ENCODE measurements at places on chromosomes 7 and 10.

DNA sequence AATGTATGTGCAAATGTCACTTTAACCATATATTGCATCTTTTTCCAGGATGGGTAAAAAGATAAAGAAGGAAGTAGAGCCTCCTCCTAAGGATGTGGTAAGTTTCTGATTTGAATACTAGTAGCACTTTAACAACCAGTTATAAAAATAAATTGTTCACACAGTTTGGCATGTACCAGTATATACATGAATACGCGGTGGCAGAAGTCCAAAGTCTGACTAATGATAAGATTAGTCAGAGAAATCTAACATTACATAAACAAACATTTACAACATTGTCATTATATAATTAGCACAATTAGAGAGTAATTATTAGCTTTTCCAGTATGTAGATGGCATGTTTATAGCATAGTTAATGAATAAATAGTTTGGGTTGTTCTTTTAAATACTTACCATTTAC lies 4.1 kb downstream of the ARMC3 start:
- DNase-seq = no peak

- no peak for DNase-seq
These were observed 719.5 kb downstream of the LRMDA start for GRCh38 chr10:76150876-76151288.

- no peak for DNase-seq
These were observed 81.0 kb downstream of the TMEM270 start for GRCh38 chr7:73941836-73942551.

- peak; percentile 82 for DNase-seq
These were observed 10.4 kb upstream of the CLCN1 start for GRCh38 chr7:143305423-143306070.

GRCh38 chr7:106365252-106366005 lies 80.6 kb upstream of the NAMPT start:
- no peak for DNase-seq

GRCh38 chr10:101464599-101464998 lies 110.6 kb downstream of the BTRC start:
- DNase-seq = no peak

DNA sequence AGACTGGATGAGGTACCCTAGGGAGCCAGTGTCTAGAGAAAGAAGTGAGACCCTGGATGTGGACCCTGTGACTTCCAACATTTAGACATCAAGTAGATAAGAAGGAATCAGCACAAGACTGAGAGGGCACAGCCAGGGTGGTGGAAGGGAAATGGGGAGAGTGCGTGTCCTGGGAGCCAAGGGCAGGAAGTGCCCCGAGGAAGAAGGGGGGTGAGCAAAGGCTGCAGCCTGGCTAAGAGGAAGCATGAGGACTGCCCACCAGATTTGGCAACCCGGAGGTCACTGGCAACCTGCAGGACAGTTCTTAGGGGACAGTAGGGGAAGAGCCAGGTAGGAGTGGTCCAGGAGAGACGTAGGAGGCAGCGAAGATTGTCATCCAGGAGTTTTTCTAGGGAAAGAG lies 14.8 kb downstream of the COL13A1 start:
- no peak for DNase-seq

- DNase-seq = no peak
These were observed 351.6 kb upstream of the ZMIZ1 start for GRCh38 chr10:78717200-78717599.

GRCh38 chr10:72267381-72267780 lies 6.3 kb upstream of the DDIT4 start:
- no peak for DNase-seq

GRCh38 chr10:15137636-15138035 lies 30.9 kb downstream of the NMT2 start:
- no peak for DNase-seq

- DNase-seq = no peak
These were observed 32.5 kb downstream of the PDE1C start for GRCh38 chr7:32037650-32038198.

- no peak for DNase-seq
These were observed 166.7 kb upstream of the BET1 start for GRCh38 chr7:94170836-94171235.

DNA sequence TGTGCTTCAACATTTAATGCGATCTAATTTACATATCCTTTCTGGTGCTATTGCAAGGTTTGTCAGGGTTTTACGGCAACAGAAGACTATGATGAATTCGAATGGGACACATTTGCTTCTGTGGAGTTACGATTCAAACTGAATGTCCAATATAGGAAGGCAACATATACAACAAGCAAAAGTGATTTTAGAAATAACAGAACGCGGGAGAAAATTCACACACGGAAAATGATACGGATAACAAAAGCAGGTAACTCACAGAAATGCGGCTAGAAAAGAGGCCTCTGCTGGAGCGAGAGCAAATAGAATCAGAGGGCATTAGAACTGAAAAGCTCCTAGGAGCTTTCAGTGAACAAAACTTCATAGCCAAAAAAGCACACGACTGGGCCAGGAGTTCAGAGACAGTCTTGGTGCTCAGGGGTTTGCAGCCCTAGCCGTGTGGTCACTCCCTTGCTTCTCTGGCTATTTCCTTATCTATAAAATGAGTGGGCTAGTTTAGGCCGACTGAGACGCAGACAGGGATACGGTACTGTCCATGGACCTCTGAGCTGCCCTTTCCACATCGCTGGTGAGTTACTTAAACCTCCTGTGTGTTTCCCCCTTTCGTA lies 557 bp upstream of the TAX1BP1 start:
- no peak for DNase-seq

DNA sequence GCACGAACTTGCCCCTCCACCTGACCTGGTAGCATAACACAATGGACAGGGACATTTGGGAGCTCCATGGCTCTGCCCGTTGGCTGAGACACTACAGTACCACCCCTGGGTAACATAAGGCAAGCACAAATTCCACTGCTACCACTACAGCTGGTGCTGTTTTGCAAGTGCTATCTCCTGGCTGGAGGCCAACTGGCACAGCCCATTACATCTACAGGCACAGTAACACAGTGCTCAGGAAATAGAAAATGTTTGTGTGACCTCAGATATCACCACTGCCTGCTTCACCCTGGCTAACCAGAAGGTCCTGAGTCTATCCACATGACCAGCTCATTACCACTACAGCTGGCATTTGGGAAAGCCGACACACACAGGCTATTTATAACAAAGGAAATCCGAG lies 631.1 kb upstream of the MBL2 start:
- DNase-seq = no peak

- DNase-seq = no peak
These were observed 23.2 kb downstream of the WAC start for GRCh38 chr10:28556142-28556541.

- DNase-seq = no peak
These were observed 80.2 kb downstream of the RHOBTB1 start for GRCh38 chr10:60863796-60864195.

- peak; percentile 33 for DNase-seq
These were observed 124.3 kb downstream of the ACTR3B start for GRCh38 chr7:152883858-152884257.

- DNase-seq = no peak
These were observed 1.3 kb downstream of the ZNF775 start for GRCh38 chr7:150380463-150380862.

DNA sequence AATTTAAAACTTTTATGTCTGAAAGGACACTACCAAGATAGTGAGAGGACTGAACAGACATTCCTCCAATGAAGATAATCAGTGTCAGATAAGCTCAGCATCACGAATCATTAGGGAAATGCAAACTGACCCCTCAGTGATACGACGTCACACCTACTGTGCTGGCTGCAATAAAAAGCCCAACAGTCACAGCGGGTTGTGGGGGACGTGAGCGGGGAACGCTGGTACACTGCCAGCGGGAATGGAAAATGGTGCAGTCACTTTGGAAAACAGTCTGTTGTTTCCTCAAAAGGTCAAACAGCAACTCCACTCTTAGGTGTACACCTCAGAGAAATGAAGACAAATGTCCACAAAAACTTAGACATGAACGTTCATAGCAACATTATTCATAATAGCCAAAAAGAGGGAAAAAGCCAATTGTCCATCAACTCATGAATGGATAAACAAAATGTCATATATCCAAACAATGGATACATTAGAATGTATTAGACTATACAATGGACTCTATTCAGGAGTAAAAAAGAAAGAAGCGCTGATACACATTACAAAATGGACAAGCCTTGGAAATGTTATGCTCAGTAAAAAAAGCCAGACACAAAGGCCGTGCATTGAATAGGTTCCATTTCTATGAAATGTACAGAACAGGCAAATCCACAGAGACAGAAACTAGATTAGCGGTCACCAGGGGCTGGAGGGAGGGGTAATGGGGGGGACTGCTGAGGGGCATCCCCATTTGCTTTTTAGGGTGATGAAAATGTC lies 2.4 kb upstream of the ECHS1 start:
- no peak for DNase-seq

GRCh38 chr7:69864822-69865221 lies 266.5 kb downstream of the AUTS2 start:
- no peak for DNase-seq

DNA sequence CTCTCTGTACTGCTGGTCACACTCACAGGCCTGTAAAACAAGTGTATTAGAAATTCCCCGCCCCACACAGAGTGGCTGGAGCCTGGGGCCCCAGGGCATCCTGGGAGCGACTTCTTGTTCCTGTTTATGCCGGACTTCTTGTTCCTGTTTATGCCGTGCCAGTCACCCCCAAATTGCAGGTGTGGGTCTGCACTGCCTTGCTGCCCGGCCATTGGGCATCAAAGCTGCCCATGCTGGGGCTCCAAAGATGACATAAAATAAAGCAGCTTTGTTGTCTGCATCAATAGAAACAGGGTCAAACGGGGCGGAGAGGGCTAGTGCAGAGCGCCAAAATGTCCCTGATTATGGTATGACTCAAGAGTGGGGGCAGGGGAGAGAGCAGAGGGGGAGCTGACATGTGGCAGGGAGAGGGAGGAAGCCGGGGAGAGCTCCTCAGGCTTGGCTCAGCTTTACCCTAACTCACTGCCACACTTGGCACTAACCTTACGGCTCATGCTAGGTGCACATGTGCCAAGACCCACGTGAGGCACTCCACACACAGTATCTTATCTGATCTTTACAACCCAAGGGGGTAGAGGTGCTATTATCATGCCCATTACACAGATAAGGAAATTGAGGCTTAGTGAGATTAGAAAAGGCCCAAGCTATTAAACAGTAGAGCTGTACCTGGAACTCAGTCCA lies 98.4 kb downstream of the PIP4K2A start:
- DNase-seq = peak; percentile 64

DNA sequence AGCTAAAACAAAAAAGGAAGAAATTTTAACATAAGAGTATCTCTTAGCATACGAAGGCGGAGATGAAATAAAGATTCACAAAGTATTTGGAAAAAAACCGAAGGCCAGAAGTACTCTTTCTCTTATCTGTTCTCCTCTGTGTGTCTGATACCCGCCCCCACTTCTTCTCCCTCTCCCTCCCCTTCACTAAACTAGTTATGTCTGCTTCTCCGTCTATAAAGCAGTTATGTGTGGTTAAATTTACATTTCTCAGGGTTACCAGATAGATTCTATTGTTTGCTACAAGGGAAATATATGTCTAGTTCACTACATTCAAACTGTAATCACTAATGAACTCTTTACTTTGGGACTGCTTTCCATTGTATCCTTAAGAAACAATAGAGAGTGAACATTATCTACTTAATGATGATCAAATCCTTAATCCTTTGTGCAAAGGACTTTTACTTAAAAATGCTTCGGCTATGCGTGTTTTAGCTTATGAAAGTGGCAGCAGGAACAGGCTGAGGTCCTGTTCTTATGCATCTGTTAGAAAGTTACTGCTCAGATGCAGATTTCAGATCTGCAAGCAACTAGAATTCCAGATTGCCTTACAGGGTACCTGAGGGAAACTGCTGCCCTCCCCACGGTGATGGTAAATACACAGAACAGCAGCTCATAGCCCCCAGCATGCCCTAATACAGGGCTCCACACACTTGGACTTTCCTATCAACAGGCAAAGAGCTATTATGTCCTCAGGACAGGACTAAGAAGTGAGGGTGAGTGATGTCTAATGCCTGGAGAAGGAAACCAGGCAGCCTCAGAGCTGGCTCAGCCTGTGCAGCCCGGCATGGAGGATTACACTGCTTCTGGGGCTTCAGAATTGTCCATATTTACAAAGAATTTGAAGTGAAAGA lies 273.3 kb downstream of the FZD1 start:
- no peak for DNase-seq

DNA sequence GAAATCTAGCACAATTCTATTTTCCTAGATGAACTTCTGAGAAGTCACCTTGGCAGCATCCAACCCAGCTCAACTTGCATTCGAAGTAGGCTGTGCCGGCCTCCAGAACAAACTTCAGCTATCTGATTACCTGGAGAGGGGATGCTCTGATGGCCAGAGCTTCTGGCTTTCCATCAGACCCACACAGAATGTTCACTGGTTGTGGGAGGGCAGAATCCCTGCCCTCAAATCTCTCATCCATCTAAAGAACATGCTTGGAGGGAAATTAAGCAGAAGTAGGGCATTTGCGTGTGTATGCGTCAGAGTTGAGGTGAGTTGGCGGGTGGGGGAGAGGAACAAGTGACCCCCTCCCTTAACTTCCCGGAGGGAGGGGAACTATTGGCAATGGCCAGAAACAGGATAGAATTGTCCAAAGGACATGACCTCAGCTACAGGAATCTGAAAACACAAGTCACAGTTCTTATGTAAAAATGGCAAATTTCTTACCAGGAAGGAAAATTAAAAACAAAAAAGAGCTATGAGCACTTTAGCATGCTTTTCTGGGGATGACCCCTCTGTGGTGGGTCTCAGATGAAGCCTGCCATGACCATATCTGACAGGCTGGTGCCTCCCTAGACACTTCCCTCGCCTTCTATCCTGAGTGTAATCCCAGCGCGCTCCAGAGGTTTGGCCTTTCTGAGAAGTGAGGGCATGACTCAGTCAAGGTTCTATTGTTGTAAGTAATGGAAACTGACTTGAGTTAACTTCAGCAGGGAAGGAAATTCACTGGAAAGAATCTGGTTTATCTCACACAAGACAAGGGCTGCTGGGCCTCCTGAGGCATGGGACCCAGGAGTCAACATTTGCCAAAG lies 278.8 kb downstream of the RPS24 start:
- peak; percentile 28 for DNase-seq

DNA sequence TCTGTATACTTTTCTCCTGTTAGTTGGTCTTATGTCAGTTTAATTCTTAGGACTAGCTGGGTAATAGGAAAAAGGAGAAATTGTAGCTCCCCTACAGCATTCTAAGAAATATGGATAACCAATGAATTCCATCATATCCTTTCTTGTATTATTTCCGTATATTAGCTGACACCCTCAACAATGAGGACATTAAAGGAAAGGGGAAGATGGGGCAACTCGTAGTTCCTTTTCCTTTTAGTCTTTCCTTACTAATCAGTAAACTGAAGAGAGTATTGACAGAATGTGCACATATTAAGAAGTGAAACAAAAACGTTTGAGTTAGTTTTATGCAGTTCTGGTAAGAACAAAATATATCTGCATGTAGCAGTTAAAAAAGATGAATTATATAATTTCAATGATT lies 35.1 kb upstream of the C10orf67 start:
- no peak for DNase-seq

GRCh38 chr7:108570146-108570755 lies 577 bp downstream of the DNAJB9 start:
- no peak for DNase-seq

GRCh38 chr10:5538446-5538845 lies 13.7 kb downstream of the CALML3 start:
- DNase-seq = no peak

GRCh38 chr7:151168003-151168786 lies 701 bp upstream of the GBX1 start:
- DNase-seq = peak; percentile 84
